Mucosa of gallbladder (tissue), 1 donor: ENCODE measurements at places on chromosomes 5 and 9. TPM values are rescaled to one million over a fixed set of nuclear protein-coding genes. Genes with fewer than 3 reads are reported as not detected.

The ENTPD8 gene
- total RNA-seq = 27.9 TPM

The CARD9 gene
- total RNA-seq = 8.2 TPM

The AP3S1 gene
- 72.0 TPM for total RNA-seq

The KIAA0825 gene
- total RNA-seq = 3.3 TPM

- no peak for DNase-seq
These were observed 52.3 kb downstream of the GGTA1 start for GRCh38 chr9:121447321-121447834.

GRCh38 chr5:167916706-167917105 lies 374.7 kb upstream of the WWC1 start:
- no peak for DNase-seq

DNA sequence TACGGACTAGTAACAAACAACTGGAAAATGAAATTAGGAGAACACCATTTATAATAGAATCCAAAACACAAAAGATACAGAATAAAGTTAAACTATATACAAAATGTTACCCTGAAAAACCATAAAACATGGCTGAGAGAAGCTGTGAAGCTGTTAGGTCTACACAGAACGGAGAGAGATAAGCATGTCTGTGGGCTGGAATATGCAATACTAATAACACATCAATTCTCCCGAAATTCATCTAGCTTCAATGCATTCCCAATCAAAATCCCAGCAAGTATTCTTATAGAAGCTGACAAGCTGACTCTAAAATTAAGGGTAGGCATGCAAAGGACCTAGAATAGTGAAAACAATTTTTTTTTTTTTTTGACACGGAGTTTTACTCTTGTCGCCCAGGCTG lies 32.5 kb downstream of the CAMSAP1 start:
- no peak for DNase-seq

DNA sequence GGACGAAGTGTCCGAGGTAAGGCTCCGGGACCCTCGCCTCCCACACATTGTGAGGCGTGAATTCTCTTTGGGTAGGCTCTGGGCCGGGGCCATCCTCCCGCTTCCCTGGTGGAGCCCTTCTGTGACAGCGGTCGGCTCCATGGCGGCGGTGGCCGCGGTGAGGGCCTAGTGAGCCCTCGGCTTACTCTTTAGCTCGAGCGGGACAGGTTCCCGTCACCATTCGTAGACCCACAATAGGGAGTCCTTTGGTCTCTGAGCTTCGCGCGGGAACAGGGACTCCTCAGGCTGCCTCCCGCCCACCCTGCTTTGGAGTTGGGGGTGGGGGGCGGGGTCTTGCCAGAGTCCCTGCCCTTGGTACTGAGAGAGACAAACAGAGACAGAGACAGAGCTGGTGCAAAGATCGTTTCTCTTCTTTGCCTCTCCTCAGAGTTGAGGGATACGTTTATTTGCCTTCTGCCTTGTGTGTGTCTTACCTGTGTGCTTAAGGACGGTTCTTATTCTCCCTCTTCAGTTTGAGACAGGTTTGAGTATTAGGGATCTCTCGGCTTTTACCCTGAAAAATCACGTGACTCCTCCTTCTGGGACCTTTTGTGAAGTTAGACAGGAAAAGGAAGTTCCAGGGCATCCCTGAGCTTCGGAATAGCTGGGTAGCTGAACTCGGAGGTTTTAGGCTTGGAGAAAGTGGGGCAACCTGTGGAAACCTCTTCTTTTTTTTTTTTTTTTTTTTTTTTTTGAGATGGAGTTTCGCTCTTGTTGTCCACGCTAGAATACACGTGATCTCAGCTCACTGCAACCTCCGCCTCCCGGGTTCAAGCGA lies 833 bp downstream of the ANKHD1 start:
- DNase-seq = peak; percentile 27

- no peak for DNase-seq
These were observed 4.1 kb upstream of the TLE4 start for GRCh38 chr9:79567671-79568098.
